ENCODE measurements at places on chromosomes 3 and 15.

- no peak for DNase-seq
These were observed 29.7 kb downstream of the EPHB1 start for GRCh38 chr3:134824791-134825190.

DNA sequence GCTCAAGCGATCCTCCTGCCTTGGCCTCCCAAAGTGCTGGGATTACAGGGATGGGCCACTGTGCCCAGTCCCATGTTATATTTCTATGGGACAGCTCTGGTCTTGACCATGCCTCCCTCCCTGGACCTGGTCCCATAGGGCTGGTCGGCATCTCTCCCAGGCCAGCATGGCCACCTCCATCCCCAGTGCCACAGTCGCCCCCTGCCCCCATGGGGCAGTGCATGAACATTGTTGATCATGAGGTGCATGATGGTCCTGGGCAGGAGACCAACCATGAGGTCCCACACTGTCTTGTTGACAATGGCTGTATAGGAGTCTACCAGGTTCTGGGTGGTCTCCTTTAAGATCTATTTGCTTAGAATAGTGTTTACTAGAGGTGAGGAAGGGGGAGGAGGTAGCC lies 6.5 kb downstream of the RPS17 start:
- peak; percentile 7 for DNase-seq

- DNase-seq: no peak
These were observed 599.4 kb downstream of the ZIC1 start for GRCh38 chr3:148008591-148008990.

GRCh38 chr3:9398700-9399336 lies 1.4 kb downstream of the SETD5 start:
- peak; percentile 42 for DNase-seq

- DNase-seq: no peak
These were observed 11.7 kb upstream of the ZNF280D start for GRCh38 chr15:56744701-56745683.

- peak; percentile 61 for DNase-seq
These were observed 916 bp downstream of the IL17RD start for GRCh38 chr3:57164217-57164656.

- DNase-seq: no peak
These were observed 126.1 kb upstream of the ABHD17C start for GRCh38 chr15:80568876-80569605.

DNA sequence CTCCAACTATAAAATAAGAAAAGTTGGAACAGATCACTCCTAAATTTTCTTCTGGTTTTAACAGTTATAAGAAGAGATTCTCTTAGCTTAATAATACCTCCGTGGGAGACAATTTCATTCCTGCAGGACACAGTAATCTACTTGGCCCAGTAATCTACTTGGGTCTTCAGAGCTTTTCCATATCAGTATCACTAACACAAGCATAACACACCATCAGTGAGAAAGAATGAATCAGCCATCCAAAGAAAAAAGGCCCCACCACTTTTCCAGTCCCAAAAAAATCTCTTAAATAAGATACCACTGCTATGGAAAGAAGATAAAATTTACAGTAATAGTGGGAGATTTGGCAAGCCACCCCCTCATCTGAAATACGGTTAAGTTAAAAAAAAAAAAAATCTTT lies 20.2 kb downstream of the SIN3A start:
- DNase-seq: no peak

GRCh38 chr3:21405671-21406667 lies 345.0 kb downstream of the ZNF385D start:
- no peak for DNase-seq

GRCh38 chr3:101381809-101382208 lies 61.4 kb upstream of the IMPG2 start:
- no peak for DNase-seq

DNA sequence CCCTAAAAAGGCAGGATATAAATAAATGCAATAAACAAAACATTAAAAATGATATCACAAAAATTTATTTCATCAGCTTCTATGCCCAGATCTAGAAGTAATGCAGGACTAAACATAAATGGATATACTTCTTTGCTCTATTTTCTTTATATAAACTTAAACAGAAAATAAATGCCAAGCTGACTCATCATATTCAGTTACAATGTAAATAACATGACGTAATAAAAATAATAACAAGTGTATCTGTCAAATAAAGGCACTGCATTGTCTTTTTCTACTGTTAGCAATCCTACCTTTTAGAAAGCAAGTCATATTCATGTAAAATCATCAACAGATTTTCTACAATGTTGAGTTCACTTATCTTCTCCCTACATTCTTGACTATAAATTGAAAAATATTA lies 61.6 kb downstream of the NEK10 start:
- DNase-seq: no peak

- no peak for DNase-seq
These were observed 60.7 kb downstream of the ADAMTS7 start for GRCh38 chr15:78750566-78750965.

DNA sequence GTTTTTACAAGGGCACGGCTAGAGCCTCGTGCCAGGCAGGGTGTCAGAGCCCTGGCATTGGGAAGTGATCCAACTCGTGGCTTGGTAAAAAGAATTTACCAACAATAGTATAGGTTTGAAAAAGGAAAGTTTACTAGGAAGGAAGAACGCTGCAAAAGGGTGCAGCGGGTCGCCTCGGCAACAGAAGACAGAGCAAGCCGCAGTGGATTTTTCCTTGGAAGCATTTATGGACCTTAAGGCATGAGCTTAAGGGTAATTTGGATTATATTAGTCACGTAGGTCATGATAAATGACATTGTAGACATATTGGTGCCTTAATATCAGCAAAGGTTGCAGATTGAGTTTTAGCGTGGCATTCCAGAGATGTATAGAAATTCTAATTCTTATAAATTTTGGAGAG lies 163.4 kb upstream of the PPP2R3A start:
- no peak for DNase-seq

- DNase-seq: no peak
These were observed 2.1 kb downstream of the OPA1 start for GRCh38 chr3:193594946-193595689.

DNA sequence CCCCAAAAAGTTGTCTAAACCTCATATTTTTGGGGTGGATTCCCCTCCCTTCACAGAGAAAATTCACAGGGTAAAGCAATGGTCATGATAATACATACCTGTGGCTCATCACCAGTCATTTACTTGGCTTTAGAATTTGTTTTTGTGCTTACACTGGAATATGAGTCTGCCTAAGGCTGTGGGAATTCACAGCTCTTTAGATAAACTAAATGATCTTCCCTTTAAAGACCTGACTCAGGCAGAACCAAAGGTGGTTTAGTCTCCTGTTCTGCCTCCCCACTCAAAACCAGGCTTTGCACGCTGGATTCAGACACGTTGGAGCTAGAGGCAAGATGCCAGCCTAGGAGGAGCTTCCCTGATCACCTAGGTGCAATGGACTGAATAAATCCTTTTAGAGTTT lies 40.3 kb upstream of the BNC1 start:
- DNase-seq: no peak

- DNase-seq: no peak
These were observed 789.8 kb downstream of the EDEM1 start for GRCh38 chr3:5977331-5977730.

DNA sequence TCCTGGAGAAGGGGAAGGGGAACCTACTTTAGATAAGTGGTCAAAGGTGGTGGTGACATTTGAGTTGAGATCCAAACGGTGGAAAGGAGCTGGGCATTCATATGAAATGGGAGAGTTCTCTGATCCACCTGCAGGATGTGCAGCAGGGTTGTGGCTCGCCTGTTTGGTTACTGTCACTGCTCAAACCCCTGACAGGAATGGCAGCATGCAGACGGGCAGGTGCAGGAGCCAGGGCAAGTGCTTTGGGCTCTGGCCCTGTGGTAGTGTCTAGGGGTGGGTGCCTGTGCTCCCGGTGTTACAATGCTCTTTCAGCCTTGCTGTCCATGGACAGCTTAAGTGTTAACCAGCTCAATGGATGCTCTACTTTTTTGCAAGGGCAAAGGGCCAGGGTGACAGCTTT lies 18.5 kb downstream of the PAQR9 start:
- DNase-seq: no peak

GRCh38 chr3:150221904-150222523 lies 186.1 kb upstream of the TSC22D2 start:
- no peak for DNase-seq

- DNase-seq: peak; percentile 87
These were observed 578 bp downstream of the LACTB start for GRCh38 chr15:63122002-63122875.

- DNase-seq: no peak
These were observed 31.6 kb upstream of the VPS39 start for GRCh38 chr15:42239528-42240182.

DNA sequence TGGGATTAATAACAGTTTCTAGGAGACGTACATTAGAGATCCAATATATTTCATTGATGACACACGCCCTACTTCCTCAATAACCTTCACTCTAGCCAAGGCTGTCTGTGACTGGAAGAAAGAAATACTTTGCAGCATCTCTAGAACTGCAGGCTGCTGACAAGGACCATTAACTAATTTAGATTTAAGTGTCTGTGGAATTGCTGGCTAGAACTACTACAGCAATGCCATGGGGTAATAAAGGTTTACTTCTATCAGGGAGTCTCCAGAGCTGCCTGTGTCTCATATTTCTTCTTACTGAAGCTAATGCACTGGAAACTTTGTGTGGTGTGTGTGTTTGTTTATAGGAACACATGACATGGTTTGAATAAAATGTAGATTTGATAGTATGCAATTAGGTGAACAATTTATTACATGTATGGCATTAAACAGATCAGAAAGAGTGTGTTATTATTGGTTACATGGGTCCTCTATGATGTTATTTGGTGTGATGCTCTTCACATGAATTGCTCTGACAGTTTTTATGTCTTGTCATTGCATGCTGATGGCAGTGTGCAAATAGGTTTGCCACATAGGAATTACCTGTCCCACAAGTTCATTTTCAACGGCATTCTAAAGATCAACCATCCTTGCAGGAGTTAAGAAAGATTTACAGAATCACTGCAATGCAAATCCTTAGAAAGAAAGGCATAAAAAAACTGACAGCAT lies 916.2 kb upstream of the CADM2 start:
- DNase-seq: no peak

- DNase-seq: no peak
These were observed 2.4 kb upstream of the PIK3R4 start for GRCh38 chr3:130748981-130749380.

GRCh38 chr3:15023719-15024118 lies 41.4 kb downstream of the MRPS25 start:
- DNase-seq: no peak

DNA sequence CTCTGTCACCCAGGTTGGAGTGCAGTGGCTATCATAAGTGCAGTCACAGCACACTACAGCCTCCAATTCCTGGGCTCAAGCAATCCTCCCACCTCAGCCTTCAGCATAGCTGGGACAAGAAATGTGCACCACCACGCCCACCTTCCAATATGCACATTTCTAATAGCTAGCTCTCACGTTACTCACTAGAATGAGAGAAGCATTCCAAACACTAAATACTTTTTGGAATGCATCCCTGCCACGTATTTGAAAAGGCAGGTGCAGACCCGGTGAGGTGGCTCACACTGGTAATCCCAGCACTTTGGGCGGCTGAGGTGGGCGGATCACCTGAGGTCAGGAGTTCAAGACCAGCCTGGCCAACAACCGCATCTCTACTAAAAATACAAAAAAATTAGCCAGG lies 7.6 kb upstream of the TCF12 start:
- no peak for DNase-seq

DNA sequence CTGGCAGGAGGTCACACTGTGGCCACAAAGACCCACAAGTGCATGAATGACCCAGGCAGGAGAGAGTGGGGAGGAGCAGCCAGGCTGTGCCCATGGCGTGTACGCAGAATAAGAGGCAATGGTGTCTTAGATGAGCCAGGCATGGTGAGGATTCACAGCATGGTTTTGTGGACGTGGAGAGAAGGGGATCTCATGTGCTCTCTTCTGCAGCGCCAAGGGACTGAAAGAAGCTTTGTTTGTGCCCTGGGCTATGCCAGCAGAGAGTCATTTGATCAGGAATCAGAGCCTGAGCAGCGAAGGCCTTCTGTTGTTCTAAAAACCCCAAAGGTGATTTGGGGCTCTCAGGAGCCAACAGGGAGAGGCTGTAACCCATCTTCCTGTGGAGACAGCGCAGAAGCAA lies 18.7 kb upstream of the RPP14 start:
- no peak for DNase-seq

DNA sequence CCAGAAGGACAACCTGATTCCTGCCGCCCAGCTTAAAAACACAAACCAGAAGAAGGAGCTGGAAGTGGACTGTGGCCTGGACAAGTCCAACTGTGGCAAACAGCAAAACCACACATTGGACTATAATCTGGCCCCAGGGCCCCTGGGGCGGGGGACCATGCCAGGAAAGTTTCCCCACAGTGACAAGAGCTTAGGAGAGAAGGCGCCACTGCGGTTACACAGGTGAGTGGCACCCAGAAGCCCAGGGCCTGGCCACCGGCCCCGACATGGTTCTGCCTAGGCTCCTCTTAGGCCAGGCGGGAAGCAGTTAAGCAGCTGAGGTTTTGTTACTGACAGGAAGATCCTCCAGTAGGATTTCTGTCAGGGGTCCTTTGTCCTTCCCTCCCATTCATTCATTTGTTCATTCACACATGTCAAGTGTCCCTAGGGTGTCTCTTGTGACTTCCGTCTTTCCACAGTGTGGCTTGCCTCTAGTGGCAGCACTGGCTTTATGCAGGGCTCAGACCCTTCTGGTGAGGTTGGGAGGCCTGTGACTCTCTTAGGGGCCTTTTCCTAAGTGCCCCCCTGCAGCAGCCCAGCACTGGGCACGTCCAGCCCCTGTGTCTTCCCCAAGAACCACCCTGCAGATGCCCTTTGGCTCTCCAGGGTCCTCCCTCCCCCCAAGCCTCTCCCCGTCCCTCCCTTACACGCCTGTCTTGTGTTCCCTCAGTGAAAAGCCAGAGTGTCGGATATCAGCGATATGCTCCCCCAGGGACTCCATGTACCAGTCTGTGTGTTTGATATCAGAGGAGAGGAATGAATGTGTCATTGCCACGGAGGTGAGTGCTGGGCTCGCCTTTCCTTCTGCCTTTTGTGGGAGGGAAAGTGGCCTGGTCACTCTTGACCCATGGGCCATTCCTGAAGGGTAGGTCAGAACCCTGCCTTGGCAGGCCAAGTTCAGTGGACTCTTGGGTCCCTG lies 7.8 kb downstream of the DLL4 start:
- no peak for DNase-seq

Data from femur (tissue), 1 donor.